HCT116 (cell line): ENCODE measurements at places on chromosomes 16 and 17. TPM values are rescaled to one million over a fixed set of nuclear protein-coding genes. Genes with fewer than 3 reads are reported as not detected.

OVCA2 gene
- total RNA-seq, result 27.3 TPM

SLC22A31 gene
- 53.7 TPM for total RNA-seq

SPNS2 gene
- 1.6 TPM for total RNA-seq

KCNG4 gene
- total RNA-seq, result not detected

RMI2 gene
- total RNA-seq, result 19.9 TPM

TMEM98 gene
- total RNA-seq, result 29.3 TPM

TMEM132E gene
- not detected for total RNA-seq

KRT9 gene
- total RNA-seq, result 0.15 TPM

NPEPPS gene
- 207 TPM for total RNA-seq

PPL gene
- 56.4 TPM for total RNA-seq

PROCA1 gene
- total RNA-seq, result 0.96 TPM

NOL11 gene
- total RNA-seq, result 118 TPM

KCNAB3 gene
- total RNA-seq, result 7.1 TPM

STX8 gene
- 38.8 TPM for total RNA-seq

ITGAD gene
- total RNA-seq, result 0.12 TPM

CHRNE gene
- total RNA-seq, result 0.30 TPM

SPIRE2 gene
- 21.2 TPM for total RNA-seq

SOX9 gene
- total RNA-seq, result 69.2 TPM
